Esophagus squamous epithelium (tissue), 5 donors: ENCODE measurements at places on chromosomes 16 and 17. TPM values are rescaled to one million over a fixed set of nuclear protein-coding genes. Genes with fewer than 3 reads are reported as not detected.

TSNAXIP1 gene
- 0.48 TPM for total RNA-seq

CACNG1 gene
- not detected for total RNA-seq

SLC47A1 gene
- 7.8 TPM for total RNA-seq

DNAJA3 gene
- 48.6 TPM for total RNA-seq

KRT9 gene
- 0.61 TPM for total RNA-seq

TPSAB1 gene
- total RNA-seq: 395 TPM

TBC1D3G gene
- 2.9 TPM for total RNA-seq

RGS11 gene
- 1.3 TPM for total RNA-seq

- DNase-seq: no peak
These were observed 173.6 kb downstream of the PHKB start for GRCh38 chr16:47634727-47635126.

GRCh38 chr17:74444406-74444805, 12.5 kb downstream of the GPRC5C start:
- DNase-seq: no peak

GRCh38 chr16:6545329-6545728, 787.3 kb upstream of the RBFOX1 start:
- DNase-seq: no peak

DNA sequence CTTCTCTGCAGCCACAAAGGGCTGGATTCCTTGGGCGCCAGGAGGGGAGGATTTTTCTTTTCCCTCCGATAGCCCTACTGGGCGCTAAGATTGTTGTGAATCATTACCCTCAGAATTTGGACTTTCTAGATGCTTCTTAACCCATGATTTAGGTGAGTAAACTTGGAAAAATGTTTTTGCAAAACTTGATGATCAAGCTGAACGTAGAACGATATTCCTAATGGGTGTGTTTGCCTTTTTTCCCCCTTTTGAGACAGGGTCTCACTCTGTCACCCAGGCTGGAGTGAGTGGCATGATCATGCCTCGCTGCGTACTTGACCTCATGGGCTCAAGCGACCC, 43.8 kb downstream of the PGS1 start:
- DNase-seq: no peak

- no peak for DNase-seq
These were observed 37.9 kb upstream of the ABCA9 start for GRCh38 chr17:69098625-69099024.

GRCh38 chr16:75064403-75065148, 52.0 kb downstream of the LDHD start:
- DNase-seq: no peak

DNA sequence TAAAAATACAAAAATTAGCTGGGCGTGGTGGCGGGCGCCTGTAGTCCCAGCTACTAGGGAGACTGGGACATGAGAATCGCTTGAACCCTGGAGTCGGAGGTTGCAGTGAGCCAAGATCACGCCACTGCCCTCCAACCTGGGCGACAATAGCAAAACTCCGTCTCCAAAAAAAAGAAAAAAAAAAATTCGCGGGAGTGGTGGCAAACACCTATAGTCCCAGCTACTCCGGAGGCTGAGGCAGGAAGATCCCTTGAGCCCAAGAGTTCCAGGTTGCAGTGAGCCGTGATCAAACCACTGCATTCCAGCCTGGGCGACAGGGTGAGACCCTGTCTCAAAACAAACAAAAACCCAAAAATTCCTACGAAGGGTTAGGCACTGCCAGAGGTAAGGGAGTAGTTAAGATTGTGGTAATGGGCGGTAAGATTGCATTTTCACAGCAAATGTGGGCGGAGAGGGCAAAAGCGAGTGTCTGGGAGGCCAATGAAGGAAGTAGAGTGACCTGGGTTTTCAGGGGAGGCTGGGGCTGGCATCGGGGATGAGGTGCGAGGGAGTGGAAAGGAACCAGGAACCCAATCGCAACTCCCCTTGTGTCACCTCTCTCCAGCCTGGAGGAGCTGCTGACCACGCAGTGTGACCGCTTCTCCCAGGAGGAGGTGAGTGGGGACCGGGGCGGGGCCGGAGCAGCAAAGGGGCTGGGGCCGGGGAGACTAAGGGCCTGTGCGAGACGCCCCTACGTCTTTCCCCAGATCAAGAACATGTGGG, 2.6 kb downstream of the MYL11 start:
- DNase-seq: no peak

DNA sequence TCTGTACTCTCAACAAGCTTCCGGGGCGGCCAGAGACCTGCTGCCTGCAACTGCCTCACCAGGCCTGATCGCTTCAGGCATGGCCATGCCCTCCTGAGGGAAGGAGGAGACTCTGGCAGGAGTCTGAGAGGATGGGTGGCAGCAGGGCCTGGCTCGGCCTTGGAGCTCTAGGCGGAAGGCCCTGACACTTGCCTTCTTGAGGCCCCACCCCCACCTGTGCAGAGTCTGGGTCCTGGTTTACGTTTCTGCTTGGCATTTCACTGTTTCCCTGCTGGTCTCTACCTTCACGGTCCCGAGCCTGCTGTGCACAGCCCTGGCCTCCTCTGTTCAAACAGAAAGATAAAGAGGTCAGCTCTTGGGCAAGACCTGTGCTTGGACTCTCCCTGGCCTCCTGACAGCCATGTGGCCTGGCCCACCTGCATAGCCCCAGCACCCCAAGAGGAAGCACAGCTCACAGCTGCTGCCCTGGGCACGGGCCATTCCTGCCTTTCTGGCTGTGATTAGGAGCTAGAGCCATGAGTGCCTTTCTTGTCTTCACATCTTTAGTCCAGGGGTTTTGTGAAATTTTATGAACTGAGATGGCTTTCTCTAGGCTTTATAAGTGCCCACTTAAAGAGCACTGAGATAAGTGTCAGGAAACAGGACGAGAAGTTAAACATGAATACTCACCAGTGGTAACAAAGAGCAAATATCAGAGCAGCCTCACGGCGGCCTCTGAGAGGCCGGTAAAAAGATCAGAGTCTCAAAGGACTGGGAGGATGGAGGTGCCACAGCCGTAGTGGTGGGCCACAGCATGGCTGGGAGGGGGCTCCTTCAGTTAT, 25.6 kb upstream of the MTSS2 start:
- DNase-seq: no peak

DNA sequence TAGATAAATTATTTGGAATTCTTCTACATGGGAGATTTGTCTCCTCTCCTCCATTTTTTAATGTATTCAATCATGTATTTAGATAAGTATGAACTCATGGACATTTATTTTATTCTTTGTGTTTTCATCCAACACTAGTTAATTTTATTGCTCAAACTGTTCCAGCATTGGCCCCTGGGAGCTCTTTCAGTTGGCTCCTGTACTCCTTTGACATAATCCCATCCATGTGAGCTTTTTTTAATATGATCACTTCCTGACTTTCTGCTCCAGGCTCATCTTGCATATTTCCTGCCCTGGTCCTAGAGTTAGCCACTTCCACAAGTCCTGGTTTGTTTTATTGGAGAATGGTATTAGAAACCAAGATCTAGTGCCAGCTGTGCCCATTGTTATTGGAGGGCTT, 419.0 kb upstream of the CDH11 start:
- DNase-seq: no peak

GRCh38 chr17:33962857-33963655, 292.0 kb upstream of the CCL2 start:
- no peak for DNase-seq

DNA sequence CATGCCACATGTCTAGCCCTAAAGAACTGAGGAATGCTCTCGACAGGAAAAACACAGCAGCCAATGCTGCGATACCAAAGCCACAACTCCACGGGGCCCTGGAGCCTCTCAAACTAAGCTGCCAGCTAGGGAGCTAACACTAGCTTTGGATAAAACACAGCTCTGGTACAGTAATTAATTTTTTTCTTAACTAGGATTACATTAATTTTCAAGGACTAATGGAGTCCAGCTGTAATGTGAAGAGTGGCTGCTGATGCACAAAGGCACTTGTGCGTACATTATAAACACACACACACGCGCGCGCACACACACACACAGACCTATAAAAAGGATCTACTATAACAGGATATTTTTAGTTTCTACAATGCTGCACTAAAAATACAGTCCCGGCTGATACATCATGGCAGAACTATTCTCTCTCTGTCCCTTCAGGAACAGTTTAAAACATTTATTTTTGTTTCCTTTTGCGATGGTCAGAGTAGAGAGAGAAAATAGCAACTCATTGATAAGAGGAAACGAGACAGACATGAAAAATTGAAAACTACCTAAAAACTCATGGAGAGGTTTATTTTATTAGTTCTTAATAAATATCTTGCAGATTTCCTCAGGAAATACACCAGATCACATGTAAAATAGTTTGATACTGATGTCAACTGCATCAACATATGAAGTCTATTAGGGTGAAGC, 88.5 kb downstream of the SMG6 start:
- no peak for DNase-seq

GRCh38 chr16:67517661-67518423, 10.8 kb upstream of the RIPOR1 start:
- no peak for DNase-seq

DNA sequence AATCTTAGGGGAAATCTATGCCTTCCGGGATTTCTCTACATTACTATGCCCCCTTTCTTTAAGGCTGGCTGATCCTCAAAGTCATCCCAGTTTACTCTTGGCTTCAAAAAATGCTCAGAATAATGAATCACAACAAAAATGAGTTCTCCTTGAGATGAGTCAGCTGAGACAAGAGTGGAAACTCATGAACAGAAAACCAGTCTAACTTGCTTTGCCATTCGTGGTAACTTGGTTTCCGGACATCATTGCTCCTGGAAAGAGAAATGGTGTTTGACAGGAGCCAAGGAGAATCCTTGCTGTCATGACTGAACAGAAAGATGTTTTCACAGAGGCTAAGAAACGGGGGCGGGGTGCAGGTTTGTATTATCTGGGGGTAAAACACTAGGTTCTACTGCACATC, 435.6 kb upstream of the DYNLRB2 start:
- DNase-seq: no peak
